ENCODE measurements at places on chromosomes 1 and 21.

DNA sequence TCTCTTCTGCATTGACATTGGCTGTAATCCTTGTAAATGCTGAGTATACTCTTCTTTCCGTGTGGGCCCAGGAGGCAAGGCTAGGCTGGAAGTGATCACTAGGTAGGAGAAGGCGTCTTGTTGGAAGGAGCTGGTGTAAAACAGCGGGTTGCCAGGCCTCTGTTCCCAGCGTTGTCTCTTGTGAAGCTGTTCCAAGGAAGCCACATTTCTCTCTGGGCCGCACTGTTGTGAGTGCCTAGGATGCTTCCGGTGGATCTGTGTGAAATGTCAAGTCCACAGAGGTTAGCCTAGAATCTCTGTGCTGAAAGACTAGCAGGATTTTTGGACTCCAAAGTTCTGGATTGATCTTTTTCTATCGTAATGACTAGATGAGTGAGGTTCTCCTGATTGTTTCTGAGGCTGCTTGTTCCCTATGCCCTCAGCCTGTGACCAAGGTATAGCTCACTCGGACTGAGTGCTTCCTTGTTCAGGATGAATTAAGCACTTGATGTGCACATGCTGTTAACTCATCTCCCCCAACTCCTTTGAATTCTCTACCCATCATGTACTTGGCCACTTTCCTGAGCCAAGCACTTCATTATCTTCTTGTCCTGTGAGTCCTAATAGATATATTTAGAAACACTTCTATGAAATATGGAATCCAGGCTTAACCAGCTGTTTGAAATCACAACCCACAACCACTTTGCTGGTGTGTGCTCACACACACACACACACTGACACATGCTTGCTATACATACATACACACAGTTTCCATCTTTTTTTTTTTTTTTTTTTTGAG is 63.3 kb downstream of the PBX1 start:
- DNase-seq, result no peak

GRCh38 chr1:67785847-67786753 is 47.2 kb downstream of the GNG12 start:
- DNase-seq, result peak; percentile 39

GRCh38 chr1:187469836-187470235 is 641.1 kb downstream of the PLA2G4A start:
- no peak for DNase-seq

DNA sequence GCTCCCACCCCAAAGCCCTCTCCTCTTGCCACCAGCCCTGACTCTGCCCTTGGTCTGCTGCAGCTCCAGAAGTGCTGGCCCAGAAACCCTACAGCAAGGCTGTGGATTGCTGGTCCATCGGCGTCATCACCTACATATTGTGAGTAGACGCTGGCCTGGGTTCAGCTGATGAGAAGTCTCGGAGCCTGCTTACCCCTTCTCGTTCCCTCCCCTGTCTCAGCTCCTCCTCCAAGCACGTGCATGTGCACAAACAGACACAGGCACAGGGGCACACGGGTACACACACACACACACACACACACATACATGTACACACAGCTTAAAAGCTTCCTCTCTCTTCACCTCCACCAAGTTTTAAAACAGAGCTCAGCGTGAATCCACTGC is 24.3 kb downstream of the CAMK1G start:
- DNase-seq, result no peak

GRCh38 chr21:28447462-28447861 is 545.2 kb downstream of the LTN1 start:
- DNase-seq, result peak; percentile 70

GRCh38 chr1:237084341-237085077 is 42.5 kb downstream of the RYR2 start:
- DNase-seq, result no peak

DNA sequence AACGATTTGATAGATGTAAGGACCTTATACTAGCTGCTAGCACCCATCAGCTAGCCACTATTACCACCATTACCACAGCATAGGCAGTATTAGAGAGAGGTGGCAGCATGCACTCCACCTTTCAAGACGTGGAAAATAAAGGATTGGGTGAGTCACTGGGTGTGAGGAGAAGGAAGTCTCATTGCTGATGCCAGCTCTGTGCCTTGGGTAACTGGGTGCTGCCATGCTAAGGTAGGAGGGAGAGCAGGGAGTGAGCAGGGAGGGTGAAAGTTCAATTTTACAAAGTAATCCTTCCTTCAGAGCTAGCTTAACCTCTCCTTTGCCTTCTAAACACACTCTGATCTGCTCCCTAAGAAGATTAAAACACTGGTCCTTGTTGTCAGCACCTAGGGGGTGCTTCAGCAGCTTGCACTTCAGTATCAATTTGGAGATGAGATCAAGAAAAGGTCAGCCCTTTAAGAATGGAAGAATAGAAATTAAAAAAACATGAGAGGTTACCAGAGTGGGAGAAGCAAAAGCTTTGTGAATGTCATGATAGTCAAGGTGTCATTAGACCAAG is 1.8 kb upstream of the LIN9 start:
- DNase-seq, result no peak

DNA sequence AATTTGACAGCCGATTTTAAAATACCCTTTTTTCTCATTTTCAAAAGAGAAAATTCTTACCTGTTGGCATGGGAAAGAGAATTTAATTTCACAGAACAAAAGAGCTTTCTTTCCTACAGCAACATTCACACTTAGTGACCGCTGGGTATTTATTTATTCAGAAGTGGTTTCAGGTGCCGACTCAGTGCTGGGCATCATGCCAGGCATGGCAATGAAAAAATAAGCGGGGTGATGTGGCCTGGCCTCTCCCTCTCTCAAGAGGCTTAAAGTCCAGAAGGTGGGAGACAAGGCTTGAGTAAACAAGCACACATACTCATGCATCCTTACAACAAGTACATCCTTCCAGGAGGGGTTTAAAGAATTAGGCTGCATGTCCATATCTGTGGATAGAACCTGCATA is 4.1 kb upstream of the PCP4 start:
- no peak for DNase-seq

DNA sequence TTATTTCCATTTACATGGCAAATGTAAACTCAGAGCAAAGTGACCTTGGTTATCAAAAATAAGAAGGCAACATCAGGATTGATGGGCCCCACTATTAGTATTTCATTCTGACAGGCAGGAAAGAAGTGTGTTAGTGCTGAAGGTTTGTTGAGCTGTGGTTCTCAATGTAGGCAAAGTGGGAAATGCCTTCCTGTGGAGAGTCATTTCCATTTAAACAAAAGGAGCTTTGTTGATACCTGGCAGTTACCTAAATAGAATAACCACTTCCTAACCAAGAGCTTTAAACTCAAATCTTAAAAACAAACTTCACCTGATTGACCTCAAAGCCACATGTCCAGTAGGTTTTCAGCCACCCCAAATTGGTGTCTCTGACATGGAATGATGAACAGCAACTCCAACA is 579.9 kb upstream of the BEND5 start:
- no peak for DNase-seq

DNA sequence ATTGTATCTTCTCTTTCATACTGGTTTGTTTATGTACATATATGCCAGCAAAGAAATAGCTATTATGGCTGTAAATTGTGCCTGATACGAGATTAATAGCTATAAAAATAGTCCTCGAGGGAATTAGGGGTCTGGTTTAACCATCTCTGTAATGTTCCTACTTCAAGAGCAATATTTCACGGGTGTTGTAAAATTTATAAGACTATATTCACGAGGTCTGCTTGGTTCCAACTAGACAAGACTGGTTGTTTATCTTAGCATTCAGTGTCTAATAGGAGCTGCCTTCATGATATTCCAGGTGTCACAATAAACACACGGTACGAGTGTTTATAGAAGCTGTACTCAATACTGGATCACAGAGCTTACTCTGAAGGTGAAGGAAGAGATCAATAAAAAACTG is 389.9 kb downstream of the SIPA1L2 start:
- no peak for DNase-seq

DNA sequence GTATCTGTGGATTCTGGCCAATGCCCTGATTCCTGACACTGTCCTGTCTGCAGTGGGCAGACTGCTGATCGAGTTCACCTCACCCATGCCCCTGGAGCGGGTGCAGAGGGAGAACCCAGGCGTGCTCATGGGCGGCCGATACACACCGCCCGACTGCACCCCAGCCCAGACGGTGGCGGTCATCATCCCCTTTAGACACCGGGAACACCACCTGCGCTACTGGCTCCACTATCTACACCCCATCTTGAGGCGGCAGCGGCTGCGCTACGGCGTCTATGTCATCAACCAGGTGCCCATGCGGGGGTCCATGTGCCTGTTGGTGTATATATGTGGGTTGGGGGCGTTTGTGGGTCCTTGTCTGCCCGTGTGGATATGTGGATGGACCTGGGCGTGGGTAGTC is 2.6 kb downstream of the B4GALT2 start:
- DNase-seq, result no peak

DNA sequence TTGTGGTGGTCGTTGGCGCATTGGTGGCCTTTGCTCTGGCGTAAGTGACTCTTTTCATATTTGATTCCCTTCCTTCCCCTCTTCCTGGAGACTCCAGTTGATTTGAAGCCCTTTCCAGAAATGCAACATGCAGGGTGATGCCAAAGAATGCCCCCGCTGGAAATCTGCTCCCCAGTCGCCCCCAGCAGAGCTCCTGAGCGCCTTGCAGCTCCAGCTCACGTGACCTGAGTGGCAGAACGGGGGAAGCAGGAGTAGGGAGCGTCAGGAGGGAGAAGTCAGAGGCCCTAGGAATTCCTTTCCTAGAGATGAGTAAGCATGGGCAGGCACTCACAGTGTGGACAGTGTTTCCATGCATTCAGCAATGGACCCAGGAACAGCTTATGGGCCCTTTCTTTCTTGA is 255.9 kb downstream of the CACNA1E start:
- DNase-seq, result no peak

- no peak for DNase-seq
Observed at GRCh38 chr1:154178013-154178412, 13.9 kb downstream of the TPM3 start.

DNA sequence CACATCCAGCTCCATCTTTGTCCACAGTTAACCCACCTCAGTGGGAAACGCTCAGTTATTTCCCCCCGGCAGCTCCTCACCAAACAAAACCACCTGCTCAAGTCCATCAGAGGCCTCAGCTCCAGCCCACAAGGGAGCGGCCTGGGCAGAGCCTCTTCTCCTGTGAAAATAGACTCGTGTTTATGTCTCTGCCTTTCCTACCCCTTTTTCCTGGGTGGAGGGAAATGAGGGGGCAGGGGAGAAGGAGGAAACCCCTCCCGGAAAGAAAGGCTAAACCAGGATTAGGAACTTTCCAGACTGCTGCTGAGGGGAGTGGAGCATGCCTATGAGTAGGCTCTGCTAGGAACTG is 81.6 kb downstream of the PAX7 start:
- no peak for DNase-seq

DNA sequence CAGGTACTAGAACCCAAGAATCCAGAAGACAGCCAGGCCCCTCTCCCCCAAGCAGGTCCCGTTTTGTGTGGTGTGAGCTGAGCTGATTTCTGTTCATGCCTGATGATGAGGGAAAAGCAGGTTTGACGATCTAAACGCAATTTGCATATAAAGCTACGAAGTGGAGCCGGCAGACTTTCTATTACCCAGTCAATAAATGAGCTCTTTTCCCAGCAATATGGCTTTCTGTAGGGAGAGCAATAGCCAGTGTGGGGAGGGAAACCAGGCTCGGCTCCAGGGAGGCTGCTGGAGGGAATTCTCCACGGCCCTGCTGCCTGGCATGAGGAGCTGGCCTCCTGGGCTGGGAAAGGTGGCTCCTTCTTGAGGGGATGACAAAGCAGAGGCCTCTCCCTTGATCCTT is 140.7 kb upstream of the AJAP1 start:
- no peak for DNase-seq

DNA sequence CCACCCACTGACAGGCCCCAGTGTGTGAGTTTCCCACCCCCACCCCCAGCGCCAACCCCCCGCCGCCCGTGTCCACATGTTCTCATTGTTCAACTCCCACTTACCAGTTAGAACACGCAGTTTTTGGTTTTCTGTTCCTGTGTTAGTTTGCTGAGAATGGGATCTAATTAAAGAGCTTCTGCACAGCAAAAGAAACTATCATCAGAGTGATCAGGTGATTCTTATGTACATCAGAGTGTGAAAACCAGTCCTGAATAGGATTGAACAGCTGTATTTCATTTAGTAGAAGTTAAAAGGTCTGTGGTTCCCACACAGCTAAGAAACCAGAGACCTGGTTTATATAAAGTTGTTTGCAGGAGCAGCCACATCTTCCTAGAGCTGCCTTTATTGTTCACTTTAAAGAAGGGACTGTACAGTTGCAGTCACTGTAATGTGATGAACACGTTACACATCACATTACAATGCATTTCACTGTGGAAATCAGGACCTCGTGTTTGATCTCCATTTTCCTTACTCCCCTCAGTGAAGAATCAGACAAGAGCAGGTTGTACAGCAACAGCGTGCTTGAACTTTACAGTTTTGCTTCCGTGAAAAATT is 1.2 kb downstream of the GBP6 start:
- no peak for DNase-seq

DNA sequence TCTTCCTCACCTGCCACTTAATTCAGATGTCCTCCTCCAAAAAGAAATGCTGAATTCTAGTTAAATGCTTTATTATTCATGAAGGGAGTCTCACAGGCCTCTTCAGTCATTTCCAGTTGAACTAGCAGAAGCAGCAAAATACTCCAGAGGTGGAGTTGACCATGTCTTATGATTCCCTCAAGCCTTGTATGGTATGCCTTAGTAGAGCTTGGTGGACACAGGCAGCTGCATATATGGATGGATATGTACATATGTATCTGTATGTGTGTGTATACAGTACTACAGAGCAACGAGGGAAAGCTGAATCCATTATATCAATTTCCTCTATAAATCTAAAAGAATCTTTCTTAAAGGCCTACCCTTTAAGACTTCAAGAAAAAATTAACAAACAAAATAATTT is 83.6 kb upstream of the HP1BP3 start:
- DNase-seq, result no peak

DNA sequence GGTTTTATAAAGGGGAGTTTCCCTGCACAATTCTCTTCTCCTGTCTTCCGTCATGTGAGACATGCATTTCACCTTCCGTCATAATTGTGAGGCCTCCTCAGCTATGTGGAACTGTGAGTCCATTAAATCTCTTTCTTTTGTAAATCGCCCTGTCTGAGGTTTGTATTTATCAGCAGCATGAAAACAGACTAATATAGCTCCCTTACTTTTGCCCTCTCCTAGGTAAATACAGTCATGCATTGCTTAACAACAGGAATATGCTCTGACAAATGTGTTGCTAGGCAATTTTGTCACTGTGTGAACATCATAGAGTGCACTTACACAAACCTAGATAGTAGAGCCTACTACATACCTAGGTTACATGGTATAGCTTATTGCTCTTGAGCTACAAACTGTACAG is 616.8 kb downstream of the RWDD3 start:
- DNase-seq, result no peak

- no peak for DNase-seq
Observed at GRCh38 chr1:116379057-116379630, 6.1 kb downstream of the ATP1A1 start.

- DNase-seq, result no peak
Observed at GRCh38 chr1:221157026-221157761, 278.0 kb downstream of the HLX start.

DNA sequence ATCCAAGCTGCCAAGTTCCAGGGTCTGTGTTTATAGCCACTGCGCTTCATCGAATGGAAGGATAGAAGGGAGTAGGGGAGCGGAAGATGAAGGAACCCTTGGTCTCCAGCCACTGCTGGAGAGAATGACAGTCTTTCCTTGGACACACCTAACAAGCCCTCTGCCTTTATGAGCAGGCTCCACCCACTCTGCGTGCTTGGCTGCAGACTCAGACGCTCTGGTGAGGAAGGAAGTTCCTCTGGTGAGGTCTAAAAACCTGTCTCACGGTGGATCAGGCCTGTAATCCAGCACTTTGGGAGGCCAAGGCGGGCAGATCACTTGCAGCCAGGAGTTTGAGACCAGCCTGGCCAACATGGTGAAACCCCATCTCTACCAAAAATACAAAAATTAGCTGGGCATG is 55.4 kb downstream of the MATN1 start:
- DNase-seq, result peak; percentile 8
